GM04504 (cell line): ENCODE measurements at places on chromosomes 11 and 22.

- no peak for DNase-seq
Observed at GRCh38 chr11:105489446-105489845, 120.4 kb upstream of the GRIA4 start.

- no peak for DNase-seq
Observed at GRCh38 chr11:1853376-1854131, 670 bp downstream of the LSP1 start.

DNA sequence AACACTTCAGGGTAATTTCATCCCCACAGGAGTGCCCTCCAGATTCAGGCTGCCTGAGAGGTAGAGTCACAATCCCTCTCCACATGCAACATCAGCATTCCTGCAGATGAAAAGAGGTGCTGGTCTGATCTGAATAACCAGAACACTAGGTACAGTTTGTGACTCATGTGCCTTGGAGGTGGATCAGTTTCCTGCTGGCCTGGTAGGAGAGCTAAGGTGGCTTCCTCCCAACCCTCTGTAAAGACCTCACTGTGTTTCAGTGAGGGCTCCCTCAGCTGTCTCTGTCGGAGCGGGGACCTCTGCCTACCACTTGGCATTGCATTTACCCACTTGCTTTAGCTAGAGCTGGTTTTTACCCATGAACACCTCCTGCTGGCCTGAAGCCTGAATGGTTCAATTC, 7.6 kb downstream of the OR9G1 start:
- DNase-seq: no peak

DNA sequence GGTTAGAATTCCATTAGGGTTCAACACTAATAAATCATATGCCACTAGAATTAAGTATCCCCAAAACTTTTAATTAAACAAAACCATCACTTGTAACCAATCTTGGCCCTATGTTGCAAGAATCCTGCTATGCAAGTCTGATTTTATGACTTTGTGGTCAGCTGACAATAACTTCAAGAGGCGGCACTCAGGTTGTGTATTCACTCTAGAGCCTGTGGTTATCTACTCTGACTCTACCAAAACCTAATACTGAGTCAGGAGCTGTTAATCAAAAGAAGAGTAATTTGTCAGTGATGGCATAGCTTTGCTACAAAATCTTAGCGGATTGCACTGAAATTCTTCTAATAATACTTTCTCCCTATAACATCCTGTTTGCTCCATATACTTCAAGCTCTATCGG, 253.7 kb downstream of the AASDHPPT start:
- DNase-seq: peak; percentile 50

- no peak for DNase-seq
Observed at GRCh38 chr11:1556278-1556902, 15.7 kb downstream of the DUSP8 start.

DNA sequence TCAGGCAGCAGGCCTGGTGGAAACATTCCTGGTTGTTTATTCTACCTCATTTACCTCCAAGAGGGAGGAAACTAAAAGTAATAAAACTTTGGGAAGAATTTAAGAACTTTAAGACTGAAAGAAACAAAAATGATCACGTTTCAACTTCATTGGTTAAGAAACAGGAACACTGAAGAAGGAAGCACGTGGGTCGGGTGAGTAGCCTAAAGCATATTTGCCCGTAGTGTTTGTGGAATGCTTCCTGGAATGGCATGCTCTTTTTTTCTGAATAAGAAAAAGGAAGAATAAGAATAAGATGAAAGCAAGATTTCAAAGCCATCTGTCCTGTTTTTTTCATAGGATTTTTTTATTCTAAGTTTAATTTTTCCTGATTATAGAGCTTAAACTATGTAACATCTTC, 83.1 kb downstream of the WNT11 start:
- no peak for DNase-seq

GRCh38 chr11:48094643-48095339, 114.4 kb downstream of the PTPRJ start:
- no peak for DNase-seq

- no peak for DNase-seq
Observed at GRCh38 chr11:78365381-78365792, 52.2 kb downstream of the GAB2 start.

GRCh38 chr11:75342966-75343870, 8.2 kb downstream of the ARRB1 start:
- no peak for DNase-seq

- no peak for DNase-seq
Observed at GRCh38 chr11:33988586-33989370, 62.8 kb upstream of the CAPRIN1 start.

- DNase-seq: no peak
Observed at GRCh38 chr11:115580927-115581680, 76.9 kb upstream of the CADM1 start.

- peak; percentile 89 for DNase-seq
Observed at GRCh38 chr11:61814958-61815789, 1.6 kb downstream of the FADS1 start.

DNA sequence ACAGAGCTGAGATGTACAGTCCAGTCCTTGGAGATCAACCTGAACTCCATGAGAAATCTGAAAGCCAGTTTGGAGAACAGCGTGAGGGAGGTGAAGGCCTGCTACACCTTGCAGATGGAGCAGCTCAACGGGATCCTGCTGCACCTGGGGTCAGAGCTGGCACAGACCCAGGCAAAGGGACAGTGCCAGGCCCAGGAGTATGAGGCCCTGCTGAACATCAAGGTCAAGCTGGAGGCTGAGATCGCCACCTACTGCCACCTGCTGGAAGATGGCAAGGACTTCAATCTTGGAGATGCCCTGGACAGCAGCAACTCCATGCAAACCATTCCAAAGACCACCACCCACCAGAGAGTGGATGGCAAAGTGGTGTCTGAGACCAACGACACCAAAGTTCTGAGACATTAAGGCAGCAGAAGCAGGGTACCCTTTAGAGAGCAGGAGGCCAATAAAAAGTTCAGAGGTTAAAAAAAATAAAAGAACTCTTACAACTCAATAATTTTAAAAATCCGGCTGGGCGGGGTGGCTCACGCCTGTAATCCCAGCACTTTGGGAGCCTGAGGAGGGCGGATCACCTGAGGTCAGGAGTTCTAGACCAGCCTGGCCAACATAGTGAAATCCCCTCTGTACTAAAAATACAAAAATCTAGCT, 69.9 kb upstream of the RTL6 start:
- no peak for DNase-seq
